ENCODE measurements at places on chromosomes 3 and 15. TPM values are rescaled to one million over a fixed set of nuclear protein-coding genes. Genes with fewer than 3 reads are reported as not detected.

Gene CPEB1
- 15.2 TPM for total RNA-seq

Gene CKMT1A
- 15.7 TPM for total RNA-seq

Gene SPSB4
- 98.4 TPM for total RNA-seq

Gene FANCD2OS
- not detected for total RNA-seq

Gene SMCO1
- total RNA-seq = not detected

Gene CGNL1
- 5.4 TPM for total RNA-seq

Gene IL20RB
- total RNA-seq = 1.8 TPM

Gene KLHL40
- 0.44 TPM for total RNA-seq

Gene ACTL6A
- 58.8 TPM for total RNA-seq

Gene SSR3
- 94.5 TPM for total RNA-seq

Gene ADAMTSL3
- total RNA-seq = 0.32 TPM

- DNase-seq = no peak
These were observed 55.8 kb upstream of the NR2F2 start for GRCh38 chr15:96274698-96275097.

GRCh38 chr15:73872346-73872745 is 1.0 kb upstream of the TBC1D21 start:
- no peak for DNase-seq

- DNase-seq = no peak
These were observed 919.9 kb downstream of the TUSC7 start for GRCh38 chr3:117629505-117629904.

GRCh38 chr15:52101542-52102323 is 10.8 kb downstream of the BCL2L10 start:
- no peak for DNase-seq

DNA sequence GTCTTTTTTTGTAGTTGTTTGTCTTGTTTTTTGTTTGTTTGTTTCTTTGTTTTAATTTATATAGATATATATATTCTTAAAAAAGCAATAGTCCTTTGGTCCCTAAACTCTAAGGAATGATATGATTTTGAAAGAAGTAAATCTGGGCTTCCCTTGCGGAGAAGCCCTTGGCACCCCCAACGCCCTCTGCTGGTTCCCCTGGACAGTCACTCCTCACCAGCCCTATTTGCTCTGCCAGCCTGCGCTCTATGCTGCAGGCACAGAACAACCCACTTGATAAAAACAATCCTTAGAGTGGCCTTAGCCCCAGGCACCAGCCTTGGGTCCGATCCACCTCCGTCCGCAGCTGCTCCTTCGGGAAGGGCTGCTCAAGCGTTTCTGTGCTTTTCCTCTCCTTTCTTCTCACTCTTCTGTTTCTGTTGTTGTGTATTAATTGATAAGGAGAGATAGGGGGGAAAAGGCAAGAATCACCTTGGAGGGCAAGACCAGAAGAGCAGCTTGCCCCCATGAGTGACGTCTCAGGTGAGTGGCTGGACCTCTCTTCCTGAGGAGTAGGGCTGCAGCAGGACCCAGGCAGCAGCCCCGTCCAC is 13.7 kb upstream of the PARP6 start:
- DNase-seq = peak; percentile 60

DNA sequence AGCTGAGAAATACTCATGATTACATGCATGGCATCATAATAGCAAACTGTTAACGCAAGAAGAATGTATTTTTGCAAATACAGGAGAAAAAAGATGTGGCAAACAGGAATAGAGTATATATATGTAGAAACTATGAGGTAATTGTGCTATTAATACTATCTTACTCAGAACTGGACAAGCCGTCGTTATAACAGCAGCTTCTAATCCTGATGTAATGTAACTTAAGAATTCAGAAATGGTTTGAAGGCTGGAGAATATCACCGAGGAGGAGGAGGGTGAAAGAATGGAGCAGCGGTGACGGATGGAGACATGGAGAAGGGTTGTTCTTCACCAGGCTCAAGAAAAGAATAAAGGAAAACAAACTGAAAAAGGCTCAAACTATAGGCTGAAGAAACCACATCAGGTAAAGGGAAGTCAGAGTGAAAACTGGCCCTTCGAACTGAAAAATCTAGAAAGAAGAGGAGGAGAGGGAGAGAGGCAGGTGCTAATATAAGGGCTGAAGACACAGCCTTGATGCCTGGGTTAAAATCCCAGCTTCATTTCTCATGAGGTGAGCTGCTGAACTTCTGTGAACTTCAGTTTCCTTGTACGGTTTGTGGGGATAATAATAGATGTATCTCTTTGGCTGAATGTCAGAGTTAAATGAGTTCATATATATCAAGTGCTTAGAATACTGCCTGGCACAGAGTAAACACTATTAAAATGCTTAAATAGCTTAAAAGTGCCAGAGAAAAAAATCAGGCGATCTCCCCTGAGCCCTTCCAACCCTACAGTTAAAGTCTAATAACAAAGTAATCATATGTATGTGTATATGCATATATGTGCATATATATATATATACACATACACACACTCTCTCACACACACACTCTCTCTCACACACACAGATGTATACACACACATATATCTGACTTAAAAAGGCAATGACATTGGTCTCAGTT is 43.9 kb downstream of the GOLIM4 start:
- no peak for DNase-seq

DNA sequence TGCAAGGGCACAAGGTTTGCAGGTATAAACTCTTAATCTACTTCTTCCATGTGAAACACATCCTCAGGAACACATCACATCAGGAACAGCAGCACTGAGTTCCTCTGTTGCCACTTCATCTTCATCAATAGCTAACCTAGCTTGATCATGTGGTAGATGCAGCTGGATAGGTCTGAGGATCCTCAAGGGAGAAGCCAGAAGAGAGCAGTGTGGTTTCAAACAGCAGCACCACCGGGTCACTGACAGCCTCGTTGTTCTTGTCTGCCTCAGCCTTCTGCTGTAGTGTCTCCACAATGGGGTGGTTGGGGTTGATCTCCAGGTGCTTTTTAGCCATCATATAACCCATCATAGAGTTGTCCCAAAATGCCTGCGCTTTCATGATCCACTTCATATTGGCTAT is 58.8 kb downstream of the ADAM10 start:
- DNase-seq = no peak

GRCh38 chr15:92921215-92922131 is 21.3 kb downstream of the CHD2 start:
- DNase-seq = no peak

GRCh38 chr15:47196048-47196447 is 521.3 kb upstream of the SEMA6D start:
- DNase-seq = peak; percentile 89

- DNase-seq = no peak
These were observed 38.7 kb upstream of the PTPN23 start for GRCh38 chr3:47342151-47342550.

GRCh38 chr3:31391150-31391549 is 141.6 kb upstream of the STT3B start:
- no peak for DNase-seq

- no peak for DNase-seq
These were observed 146.9 kb downstream of the DNAJB8 start for GRCh38 chr3:128319741-128320141.

DNA sequence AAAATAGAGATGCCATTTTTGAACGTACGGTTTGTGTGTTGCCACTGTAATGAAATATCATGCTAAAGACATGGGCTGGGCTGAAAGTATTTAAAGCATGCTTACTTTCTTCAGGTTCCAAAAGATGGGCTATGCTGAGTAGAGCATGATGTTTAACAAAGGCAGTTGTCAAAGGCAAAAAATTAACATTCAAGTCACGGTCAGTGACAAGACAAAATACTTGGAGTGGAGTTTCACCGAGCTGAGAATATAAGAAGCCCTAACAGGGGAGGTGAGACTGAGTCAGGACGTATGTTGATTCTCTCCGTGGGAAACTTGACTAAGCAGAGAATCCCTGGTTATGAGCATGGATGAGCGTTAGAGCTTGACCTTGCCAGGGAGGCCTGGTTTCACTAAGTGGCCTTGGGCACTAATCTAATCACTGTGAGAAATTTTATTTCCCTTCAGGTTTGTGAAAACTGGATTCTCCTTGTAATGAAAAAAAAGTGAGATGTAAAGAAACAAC is 218.2 kb upstream of the ADAMTS9 start:
- no peak for DNase-seq

DNA sequence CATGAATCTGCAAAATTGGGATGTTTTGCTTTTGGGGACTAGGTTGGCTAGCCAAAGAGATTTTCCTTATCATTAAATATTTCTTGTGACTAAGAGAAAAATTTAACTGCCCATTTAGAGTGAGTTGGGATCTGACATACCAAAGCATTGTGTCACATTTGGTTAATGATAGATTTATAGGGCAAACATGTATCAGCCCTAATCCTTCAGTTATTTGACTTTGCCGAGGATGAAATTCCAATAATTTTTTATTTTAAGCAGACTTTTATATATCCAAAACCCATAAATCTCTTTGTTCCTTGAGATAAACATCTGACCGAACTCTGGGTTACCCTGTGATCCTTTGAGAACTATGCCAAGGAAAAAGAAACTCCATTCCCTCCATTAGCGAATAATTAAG is 218.9 kb downstream of the CDIN1 start:
- no peak for DNase-seq

GRCh38 chr15:45827766-45828165 is 192.9 kb downstream of the SQOR start:
- DNase-seq = no peak

GRCh38 chr3:45180051-45180450 is 33.9 kb upstream of the CDCP1 start:
- DNase-seq = no peak

- DNase-seq = no peak
These were observed 405.0 kb upstream of the IL12A start for GRCh38 chr3:159583662-159584061.

DNA sequence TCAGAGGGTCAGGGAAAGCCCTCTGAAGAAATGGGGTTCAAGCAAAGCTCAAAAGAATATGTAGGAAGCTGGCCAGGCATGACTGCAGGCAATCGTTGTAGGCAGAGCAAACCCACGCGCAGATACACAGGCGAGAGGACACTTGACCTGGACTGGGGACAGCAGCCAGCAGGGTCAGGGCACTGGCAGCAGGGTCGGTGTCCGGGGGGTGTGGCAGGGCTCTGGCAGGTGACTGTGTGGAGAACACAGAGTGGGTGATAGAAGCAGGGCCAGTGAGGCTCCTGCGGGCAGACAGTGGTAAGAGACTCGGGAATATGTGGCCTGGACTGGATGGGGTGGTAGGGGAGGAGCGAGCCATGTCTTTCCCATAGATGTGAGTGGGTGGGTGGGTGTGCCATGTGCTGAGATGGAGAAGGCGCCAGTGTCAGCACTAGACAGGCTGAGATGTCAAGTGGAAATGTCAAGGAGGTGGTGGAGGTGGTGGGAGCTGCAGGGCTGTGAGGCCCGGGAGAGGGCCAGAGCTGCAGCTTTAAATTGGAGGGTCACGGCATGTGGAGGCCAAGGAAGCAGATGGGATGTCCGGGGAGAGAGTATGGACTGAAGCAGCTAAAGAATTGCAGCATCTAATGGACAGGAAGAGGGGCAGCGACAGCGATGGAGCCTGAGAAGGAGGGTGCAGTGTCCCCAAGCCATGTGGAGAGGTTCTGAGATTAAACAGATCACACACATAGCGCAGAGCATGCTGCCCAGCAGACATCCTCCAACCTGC is 13.4 kb downstream of the TMEM43 start:
- no peak for DNase-seq

- DNase-seq = no peak
These were observed 826 bp downstream of the LRRC58 start for GRCh38 chr3:120348065-120348990.

DNA sequence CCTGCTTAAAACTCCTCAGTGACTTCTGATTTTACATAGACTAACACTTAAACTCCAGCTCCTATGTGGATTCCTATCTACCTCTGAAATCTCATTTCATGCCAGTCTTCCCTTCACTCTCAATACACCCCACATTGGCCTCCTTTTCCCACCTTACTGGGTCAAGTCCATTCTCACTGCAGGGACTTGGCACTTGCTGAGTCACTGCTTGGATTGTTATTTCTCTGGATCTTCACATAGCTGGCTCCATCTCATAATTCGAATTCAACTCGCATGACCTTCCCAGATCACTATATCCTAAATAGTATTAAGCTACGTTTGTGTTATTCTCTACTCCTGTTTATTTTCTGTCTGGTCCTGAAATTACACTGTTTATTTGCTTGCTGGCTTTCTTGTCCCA is 59.6 kb upstream of the FRMD4B start:
- no peak for DNase-seq

DNA sequence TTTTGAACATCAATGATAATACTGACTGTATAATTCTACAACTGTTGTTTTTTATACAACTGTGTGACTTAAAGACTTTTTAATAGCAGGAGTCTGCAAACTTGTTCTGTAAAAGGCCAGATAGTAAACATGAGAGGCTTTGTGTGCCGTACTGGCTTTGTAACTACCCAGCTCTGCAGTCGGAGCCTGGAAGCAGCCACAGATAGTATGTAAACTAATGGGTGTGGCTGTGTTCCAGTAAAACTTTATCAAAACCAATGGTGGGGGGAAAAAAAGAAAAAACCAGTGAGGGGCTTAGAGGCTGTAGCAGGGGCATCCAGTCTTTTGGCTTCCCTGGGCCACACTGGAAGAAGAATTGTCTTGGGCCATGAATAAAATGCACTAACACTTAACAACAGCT is 11.9 kb downstream of the ASB7 start:
- no peak for DNase-seq

GRCh38 chr3:171774521-171774920 is 35.8 kb downstream of the PLD1 start:
- no peak for DNase-seq

GRCh38 chr15:78291698-78292097 is 7.7 kb downstream of the SKIC8 start:
- DNase-seq = no peak

DNA sequence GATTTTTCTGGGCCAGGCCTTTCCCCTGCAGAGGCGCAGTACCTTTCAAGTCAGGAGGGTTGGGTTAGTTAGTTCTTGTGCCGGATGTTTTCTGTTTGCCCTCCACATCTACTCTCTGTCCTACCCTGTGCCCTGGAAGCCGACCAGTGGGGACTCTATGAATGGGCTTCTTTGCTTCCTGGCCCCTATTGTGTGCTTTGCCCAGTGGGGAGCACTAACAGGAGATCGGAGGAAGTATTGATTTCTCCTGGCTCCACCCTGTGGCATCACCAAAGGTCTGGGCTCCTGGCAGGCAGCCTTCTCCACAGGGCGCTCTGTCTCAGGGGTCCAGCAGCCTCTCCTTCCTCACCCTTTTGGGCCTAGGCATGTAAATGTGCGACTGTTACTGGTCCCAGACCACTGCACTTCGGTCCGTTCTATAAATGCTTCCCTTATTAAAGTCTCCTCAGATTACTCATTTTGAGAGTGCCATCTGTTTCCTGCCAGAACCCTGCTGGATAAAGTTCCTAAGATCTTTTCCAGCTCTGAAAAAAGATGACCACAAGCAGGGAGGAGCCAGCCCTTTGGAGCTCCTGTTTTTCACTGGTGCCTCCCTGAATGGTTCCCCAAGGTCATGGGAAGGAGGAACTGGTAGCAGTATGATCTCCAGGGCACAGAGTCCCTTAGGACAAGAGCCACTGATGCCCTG is 44.5 kb downstream of the CTDSPL start:
- no peak for DNase-seq

DNA sequence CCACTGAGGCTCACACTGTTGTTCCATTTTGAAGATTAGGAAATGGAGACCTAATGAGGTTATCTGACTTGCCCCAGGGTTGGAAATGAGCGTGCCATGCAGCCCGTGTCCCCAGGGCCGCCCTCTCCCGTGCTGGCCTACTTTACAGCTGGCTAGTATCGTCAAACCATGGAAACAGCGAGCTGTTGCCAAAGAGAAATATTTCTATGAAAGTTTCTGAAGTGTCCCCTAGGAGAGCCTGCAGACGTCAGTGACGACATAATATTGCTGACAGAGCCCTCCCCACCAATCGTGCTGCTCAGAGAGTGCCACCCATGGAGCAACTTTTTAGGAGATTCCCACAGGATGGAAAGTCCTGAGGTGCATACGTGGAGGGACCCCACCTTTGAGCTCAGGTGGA is 11.2 kb upstream of the FAM174B start:
- DNase-seq = no peak

Data from glutamatergic neuron (in vitro differentiated cells).